Natural killer cell (primary cell): ENCODE measurements at places on chromosomes 7 and 10. TPM values are rescaled to one million over a fixed set of nuclear protein-coding genes. Genes with fewer than 3 reads are reported as not detected.

The GSTO2 gene
- 0.75 TPM for total RNA-seq

The PDE1C gene
- not detected for total RNA-seq

The PPP1R9A gene
- 1.6 TPM for total RNA-seq

The NEUROG3 gene
- total RNA-seq, result not detected

The TUBGCP2 gene
- total RNA-seq, result 74.3 TPM

The SUGCT gene
- not detected for total RNA-seq

DNA sequence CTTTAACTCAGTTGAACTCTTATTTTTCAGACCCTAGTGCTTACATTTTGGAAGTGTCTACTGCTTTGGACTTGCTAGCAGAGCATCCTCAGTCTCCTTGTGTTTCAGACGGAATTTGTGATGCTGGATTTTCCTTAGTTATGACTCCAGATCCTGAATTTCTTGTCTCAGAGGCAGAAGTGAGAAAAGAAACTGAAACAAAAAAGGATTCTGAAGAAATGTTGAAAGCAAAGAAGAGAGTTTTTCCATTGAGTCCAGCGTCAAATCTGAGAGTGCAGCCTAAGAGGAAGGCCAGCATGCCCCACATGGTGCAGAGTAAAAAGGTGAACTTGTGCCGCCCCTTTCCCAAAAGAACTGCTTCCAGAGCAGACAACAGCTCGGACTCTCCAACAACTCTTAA lies 46.1 kb downstream of the TASOR2 start:
- no peak overlapping the region for H3K27ac ChIP-seq
- peaks cover 60% of the 10 kb centered on the region for H3K36me3 ChIP-seq
- H3K4me3 ChIP-seq, result no peak overlapping the region

GRCh38 chr7:111931958-111932357 lies 274.2 kb downstream of the DOCK4 start:
- H3K4me3 ChIP-seq, result no peak overlapping the region
- no peak for DNase-seq
- no peaks in the 10 kb centered on the region for H3K4me1 ChIP-seq
- H3K36me3 ChIP-seq, result no peaks in the 10 kb centered on the region
- H3K27me3 ChIP-seq, result no peaks in the 10 kb centered on the region

- no peaks in the 10 kb centered on the region for H3K36me3 ChIP-seq
- H3K27ac ChIP-seq, result no peak overlapping the region
- no peaks in the 10 kb centered on the region for H3K27me3 ChIP-seq
- H3K4me1 ChIP-seq, result no peaks in the 10 kb centered on the region
- no peak for DNase-seq
These were observed 125.3 kb downstream of the CHCHD3 start for GRCh38 chr7:132956556-132956955.

- H3K4me1 ChIP-seq, result peaks cover 14% of the 10 kb centered on the region
- H3K4me3 ChIP-seq, result no peak overlapping the region
- H3K27me3 ChIP-seq, result no peaks in the 10 kb centered on the region
- no peaks in the 10 kb centered on the region for H3K36me3 ChIP-seq
- DNase-seq, result no peak
These were observed 12.8 kb downstream of the DNMBP start for GRCh38 chr10:99996671-99997648.

GRCh38 chr7:84948634-84949033 lies 238.2 kb downstream of the SEMA3D start:
- no peak for DNase-seq
- H3K27me3 ChIP-seq, result no peaks in the 10 kb centered on the region
- H3K4me1 ChIP-seq, result no peaks in the 10 kb centered on the region

GRCh38 chr7:155975490-155975889 lies 163.2 kb upstream of the SHH start:
- H3K27me3 ChIP-seq, result no peaks in the 10 kb centered on the region
- no peak for DNase-seq
- H3K4me3 ChIP-seq, result no peak overlapping the region
- no peaks in the 10 kb centered on the region for H3K36me3 ChIP-seq

DNA sequence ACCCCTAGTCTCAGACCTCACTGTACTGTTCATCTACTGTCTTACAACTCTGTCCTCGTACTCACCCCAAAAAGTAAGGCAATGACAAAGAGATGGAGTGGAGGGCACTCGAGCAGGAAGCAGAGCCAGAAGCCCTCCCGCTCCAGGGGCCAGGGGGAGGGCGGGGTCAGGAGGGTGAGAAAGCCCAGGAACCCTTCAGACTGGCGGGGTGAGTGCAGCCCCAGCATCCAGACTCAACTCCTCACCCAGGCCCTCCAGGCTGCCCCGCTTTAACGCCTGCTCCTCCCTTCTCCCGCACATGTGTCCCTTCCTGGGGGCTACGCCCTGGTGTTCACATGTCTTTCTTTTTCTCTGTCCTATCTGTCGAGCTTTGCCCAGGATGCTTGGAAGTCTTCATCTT lies 66.1 kb downstream of the CALML3 start:
- no peak overlapping the region for H3K27ac ChIP-seq
- no peaks in the 10 kb centered on the region for H3K27me3 ChIP-seq
- H3K4me3 ChIP-seq, result no peak overlapping the region
- no peak for DNase-seq

GRCh38 chr10:102627736-102628293 lies 16.5 kb upstream of the TRIM8 start:
- H3K4me1 ChIP-seq, result peaks cover 2% of the 10 kb centered on the region
- no peak overlapping the region for H3K27ac ChIP-seq
- no peak for DNase-seq
- no peak overlapping the region for H3K4me3 ChIP-seq
- H3K27me3 ChIP-seq, result no peaks in the 10 kb centered on the region

GRCh38 chr7:51789489-51789888 lies 472.9 kb upstream of the COBL start:
- no peaks in the 10 kb centered on the region for H3K4me1 ChIP-seq
- H3K36me3 ChIP-seq, result no peaks in the 10 kb centered on the region
- no peak overlapping the region for H3K27ac ChIP-seq
- DNase-seq, result no peak
- H3K27me3 ChIP-seq, result no peaks in the 10 kb centered on the region

DNA sequence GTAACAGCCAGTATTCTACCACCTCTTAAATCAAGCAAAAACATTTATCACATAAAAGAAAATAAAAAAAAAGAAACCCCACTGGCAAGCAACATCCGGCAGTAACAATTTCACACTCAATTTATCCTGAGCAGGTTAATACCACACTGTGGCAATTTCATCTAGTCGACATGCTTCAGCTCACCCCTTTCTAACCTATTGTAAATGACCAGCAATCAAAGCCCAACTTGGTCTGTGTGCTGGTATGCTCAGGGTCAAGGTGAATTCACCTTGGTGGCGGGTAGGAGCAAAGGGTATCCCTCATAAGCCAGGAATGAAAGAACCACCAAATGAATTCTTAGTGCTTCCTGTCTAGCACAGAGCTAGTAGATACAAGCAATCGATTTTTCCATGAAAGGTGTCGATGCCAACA lies 109.1 kb upstream of the AFAP1L2 start:
- H3K4me1 ChIP-seq, result peaks cover 16% of the 10 kb centered on the region
- H3K27ac ChIP-seq, result no peak overlapping the region
- peak; percentile 42 for DNase-seq
- no peak overlapping the region for H3K4me3 ChIP-seq
- no peaks in the 10 kb centered on the region for H3K36me3 ChIP-seq
- H3K27me3 ChIP-seq, result no peaks in the 10 kb centered on the region

DNA sequence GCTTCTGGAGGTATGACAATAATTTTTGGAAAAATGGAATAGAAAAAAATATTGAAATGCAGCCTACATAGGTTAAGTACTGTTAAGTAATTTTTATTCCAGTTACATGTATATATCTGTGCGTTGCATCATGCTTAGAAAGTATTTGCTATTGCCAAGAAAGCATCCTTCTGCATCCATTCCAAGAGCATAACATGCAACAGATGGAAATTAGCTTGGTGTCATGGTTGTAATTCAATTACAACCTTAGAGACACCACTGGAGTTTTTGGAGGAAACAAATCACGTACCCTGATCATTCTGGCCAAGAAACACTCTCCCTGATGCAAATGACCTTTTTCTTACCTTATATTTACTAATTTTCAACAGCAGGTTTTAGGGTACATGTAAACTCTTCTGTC lies 1.7 kb downstream of the AKR1B1 start:
- H3K4me3 ChIP-seq, result no peak overlapping the region
- no peaks in the 10 kb centered on the region for H3K27me3 ChIP-seq
- no peak for DNase-seq
- no peak overlapping the region for H3K27ac ChIP-seq
- H3K4me1 ChIP-seq, result peaks cover 18% of the 10 kb centered on the region

DNA sequence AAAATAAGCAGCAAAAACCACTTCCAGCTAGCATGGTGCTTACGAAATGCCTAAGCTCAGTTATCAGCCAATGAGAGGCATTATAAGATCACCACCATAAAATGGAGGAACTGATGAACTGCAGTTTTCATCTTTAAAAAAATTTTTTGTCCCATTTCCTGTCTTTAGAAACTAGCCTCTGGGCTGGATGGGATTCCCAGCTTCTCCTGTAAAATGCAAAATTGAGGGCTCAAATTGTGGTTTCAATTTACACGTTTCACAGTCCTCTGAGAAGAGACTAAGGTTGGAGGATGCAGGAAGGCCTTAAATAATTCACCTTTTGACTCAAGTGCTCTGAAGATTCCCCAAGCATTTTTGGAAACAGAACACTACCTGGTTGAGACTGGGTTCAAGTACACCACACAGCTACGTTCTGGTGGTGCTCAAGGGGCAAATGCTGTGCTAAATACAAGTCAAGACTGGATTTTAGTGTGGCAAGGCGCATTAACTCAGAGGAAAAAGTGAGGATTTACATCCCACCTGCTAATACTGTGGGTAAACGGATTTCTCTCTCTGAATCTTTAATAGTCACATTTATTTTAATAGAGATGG lies 951 bp downstream of the ZNF25 start:
- H3K27ac ChIP-seq, result peak overlapping the region; percentile 78
- H3K4me3 ChIP-seq, result peak overlapping the region; percentile 51
- peaks cover 6% of the 10 kb centered on the region for H3K4me1 ChIP-seq

- no peaks in the 10 kb centered on the region for H3K4me1 ChIP-seq
- no peak overlapping the region for H3K27ac ChIP-seq
- H3K27me3 ChIP-seq, result peaks cover 2% of the 10 kb centered on the region
- H3K36me3 ChIP-seq, result no peaks in the 10 kb centered on the region
These were observed 6.9 kb downstream of the PAPOLB start for GRCh38 chr7:4854916-4855315.

DNA sequence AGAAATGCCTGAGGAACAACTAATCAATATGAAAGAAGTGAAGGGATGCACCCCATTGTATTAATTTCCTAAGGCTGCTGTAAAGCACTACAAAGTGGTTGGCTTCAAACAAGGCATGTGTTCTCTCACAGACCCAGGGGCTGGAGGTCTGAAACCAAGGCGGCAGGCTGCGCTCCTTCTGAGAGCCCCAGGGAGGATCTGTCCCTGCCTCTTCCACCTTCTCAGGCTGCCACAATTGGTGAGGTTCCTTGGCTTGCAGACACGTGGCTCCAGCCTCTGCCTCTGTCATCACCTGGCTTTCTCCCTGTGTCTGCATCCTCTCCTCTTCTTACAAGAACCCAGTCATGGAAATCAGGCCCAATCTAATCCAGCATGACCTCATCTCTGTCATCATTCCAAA lies 110.1 kb downstream of the TNS3 start:
- H3K27ac ChIP-seq, result no peak overlapping the region
- peaks cover 9% of the 10 kb centered on the region for H3K4me1 ChIP-seq
- no peak for DNase-seq
- no peaks in the 10 kb centered on the region for H3K27me3 ChIP-seq
- H3K4me3 ChIP-seq, result no peak overlapping the region

GRCh38 chr10:63515002-63515763 lies 6.0 kb upstream of the REEP3 start:
- no peak overlapping the region for H3K27ac ChIP-seq
- no peak overlapping the region for H3K4me3 ChIP-seq
- H3K36me3 ChIP-seq, result no peaks in the 10 kb centered on the region
- no peaks in the 10 kb centered on the region for H3K27me3 ChIP-seq

- H3K4me3 ChIP-seq, result no peak overlapping the region
- no peaks in the 10 kb centered on the region for H3K36me3 ChIP-seq
- DNase-seq, result no peak
- H3K27me3 ChIP-seq, result peaks cover 3% of the 10 kb centered on the region
- H3K4me1 ChIP-seq, result no peaks in the 10 kb centered on the region
These were observed 15.8 kb upstream of the BPGM start for GRCh38 chr7:134630893-134631292.

- H3K27me3 ChIP-seq, result no peaks in the 10 kb centered on the region
- H3K36me3 ChIP-seq, result no peaks in the 10 kb centered on the region
- no peak overlapping the region for H3K27ac ChIP-seq
- H3K4me3 ChIP-seq, result no peak overlapping the region
- no peak for DNase-seq
These were observed 176.7 kb downstream of the EMX2 start for GRCh38 chr10:117718986-117719920.

DNA sequence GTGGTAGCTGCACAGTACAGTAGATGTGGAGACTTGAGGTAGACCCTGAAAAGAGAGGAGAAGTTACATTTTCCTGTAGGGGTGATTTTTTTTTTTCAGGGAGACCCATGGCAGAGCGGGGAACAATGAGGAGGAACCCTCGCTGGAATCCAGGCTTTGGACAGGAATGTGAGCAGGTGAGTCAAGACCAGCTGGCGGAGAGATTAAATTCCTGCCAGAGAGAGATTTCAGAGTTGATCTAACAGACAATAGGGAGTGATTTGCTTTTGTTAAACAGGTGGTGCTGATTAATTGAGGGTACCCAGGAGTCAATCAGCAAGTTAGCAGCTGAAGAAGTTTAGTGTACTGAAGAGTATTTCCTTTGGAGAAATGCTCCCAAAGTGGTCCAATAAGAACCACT lies 41.6 kb upstream of the MINDY3 start:
- no peak overlapping the region for H3K4me3 ChIP-seq
- H3K36me3 ChIP-seq, result no peaks in the 10 kb centered on the region
- no peak for DNase-seq

GRCh38 chr7:157851501-157852067 lies 514.8 kb downstream of the DNAJB6 start:
- peak overlapping the region; percentile 24 for H3K27ac ChIP-seq
- peaks cover 27% of the 10 kb centered on the region for H3K4me1 ChIP-seq
- H3K4me3 ChIP-seq, result no peak overlapping the region
- H3K36me3 ChIP-seq, result no peaks in the 10 kb centered on the region
- no peak for DNase-seq

DNA sequence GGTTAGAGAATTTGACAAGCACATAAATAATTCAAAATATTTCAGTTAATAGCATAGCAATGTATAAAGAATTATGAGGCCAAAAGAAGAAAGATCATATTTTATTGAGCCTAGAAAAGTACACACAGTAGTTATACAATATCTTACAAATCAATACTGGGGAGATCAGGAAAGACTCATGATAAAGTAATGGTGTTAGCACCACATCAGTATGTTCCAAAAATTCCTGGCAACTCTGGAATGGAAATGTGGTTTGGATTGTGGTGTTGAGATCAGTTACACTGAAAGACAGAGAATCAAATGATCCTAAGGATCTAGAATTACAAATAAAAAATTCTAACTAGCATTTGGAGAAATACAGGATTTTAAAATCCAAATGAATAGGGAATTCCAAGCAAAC lies 420.5 kb upstream of the CNTNAP2 start:
- no peak for DNase-seq
- no peaks in the 10 kb centered on the region for H3K4me1 ChIP-seq
- no peaks in the 10 kb centered on the region for H3K36me3 ChIP-seq
- no peaks in the 10 kb centered on the region for H3K27me3 ChIP-seq
- H3K27ac ChIP-seq, result no peak overlapping the region
